ENCODE measurements at places on chromosomes 11 and 22.

DNA sequence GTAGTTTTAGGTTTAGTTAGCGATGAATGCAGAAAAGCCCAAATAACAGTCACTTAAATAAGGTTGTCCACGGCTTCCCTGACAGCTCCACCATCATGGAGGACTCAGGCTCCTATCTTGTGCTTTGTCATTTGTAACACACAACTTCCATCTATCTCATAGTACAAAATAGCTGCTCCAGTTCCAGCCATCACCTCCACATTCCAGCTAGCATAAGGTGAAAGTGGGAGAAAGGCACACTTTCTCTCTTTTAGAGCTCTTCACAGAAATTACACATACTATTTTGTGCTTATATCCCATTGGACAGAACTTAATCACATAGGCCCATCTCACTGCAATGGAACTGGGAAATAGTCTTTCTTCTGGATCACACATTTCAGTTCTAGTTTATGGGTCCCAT is 8.7 kb downstream of the THY1 start:
- no peak for DNase-seq

GRCh38 chr11:27184458-27185312 is 144.1 kb downstream of the BBOX1 start:
- DNase-seq = no peak

DNA sequence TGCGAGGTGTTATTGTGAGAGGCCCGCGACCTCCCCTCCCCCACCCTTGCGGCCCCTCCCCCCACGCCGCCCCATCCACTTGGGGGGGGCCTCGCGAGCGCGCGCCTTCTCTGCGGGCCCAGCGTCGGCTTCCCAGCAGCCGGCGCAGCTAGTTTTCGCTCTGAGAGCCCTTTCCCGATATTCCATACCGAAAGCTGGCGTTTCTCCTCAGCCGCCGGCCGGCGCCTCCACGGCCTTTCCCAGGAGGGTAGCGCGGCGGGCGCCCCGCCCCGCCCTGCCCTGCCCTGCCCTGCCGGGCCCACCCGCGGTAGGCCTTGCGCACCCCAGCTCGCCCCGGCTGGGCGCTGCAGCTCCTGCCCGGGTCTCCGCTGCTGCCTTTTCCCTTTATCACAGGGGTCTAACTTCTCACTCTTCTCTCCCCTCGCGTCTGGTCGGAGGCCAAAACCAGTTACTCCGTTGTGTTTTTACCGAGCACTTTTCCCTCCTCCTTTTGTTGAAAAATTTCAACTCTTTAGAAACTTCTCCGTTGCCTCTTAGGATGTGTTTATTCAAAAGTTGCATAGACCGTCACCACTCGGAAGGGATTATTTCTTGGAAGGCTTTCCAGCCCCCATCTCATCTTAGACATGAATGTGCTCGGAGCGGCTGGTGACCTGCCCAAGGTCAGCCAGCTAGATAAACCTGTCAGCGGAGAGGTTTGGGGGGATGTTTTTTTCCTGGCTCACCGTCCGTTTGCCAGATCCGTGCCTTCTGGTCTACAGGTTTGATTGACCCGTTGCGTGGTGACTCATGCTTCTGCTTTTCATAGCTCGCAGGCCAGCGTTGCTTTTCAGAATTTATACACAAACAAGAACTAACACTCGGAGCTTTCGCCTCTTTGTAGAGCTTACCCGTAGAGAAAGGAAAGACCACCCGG is 648 bp downstream of the PAFAH1B2 start:
- no peak for DNase-seq

DNA sequence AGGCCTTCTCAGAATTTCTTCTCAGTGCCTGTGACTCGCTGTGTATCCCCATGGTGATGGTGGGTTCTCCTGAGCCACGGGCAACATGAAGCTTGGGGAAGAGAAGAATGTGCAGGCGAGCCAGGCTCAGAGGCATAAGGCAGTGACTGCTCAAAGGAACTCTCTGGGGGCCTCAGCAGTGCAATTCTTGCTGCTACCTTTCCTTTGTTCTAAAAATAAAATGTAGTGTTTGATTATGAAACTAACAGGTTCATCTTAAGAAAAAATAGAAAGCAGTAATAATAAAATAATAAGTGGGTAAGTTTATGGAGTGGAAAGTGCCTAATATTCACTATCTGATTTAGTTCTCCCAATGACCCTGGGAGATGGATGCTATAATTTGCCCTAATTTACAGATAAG is 46.7 kb downstream of the MEI1 start:
- no peak for DNase-seq

GRCh38 chr11:67252831-67253239 is 13.4 kb upstream of the GRK2 start:
- no peak for DNase-seq

GRCh38 chr11:33383075-33383919 is 126.1 kb downstream of the HIPK3 start:
- no peak for DNase-seq

GRCh38 chr11:6505577-6506240 is 8.6 kb downstream of the DNHD1 start:
- no peak for DNase-seq

DNA sequence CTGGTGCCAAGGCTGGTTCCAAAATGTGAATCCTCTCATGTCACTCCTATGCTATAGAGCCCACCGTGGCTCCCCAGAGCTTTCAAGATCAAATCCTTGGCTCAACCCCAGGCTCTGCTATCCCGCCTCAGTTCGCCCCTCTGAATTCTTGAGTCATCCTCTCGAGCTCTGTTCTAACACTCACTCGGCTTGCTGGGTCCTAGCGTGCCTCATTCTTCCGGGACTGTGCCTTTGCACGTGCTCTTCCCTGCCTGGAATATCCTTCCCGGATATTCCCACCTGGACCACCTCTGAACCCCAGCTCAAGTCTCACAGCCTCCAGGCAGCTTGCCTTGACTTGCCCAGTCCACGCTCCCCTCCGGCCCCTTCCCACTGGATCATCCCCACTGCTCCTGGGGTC is 13.0 kb downstream of the KCTD17 start:
- DNase-seq = no peak

GRCh38 chr11:118768690-118769089 is 22.3 kb downstream of the DDX6 start:
- DNase-seq = no peak

- DNase-seq = no peak
Measured at GRCh38 chr11:95247127-95247684, 16.2 kb upstream of the SESN3 start.

GRCh38 chr22:27650572-27650971 is 151.0 kb downstream of the MN1 start:
- DNase-seq = no peak

- no peak for DNase-seq
Measured at GRCh38 chr22:26660961-26661578, 3.7 kb downstream of the MIAT start.

GRCh38 chr11:14611939-14612338 is 31.7 kb upstream of the PDE3B start:
- no peak for DNase-seq

All from cortex of kidney (tissue), 1 donor.